Naive B cell (primary cell): ENCODE measurements at places on chromosomes 6 and 20.

DNA sequence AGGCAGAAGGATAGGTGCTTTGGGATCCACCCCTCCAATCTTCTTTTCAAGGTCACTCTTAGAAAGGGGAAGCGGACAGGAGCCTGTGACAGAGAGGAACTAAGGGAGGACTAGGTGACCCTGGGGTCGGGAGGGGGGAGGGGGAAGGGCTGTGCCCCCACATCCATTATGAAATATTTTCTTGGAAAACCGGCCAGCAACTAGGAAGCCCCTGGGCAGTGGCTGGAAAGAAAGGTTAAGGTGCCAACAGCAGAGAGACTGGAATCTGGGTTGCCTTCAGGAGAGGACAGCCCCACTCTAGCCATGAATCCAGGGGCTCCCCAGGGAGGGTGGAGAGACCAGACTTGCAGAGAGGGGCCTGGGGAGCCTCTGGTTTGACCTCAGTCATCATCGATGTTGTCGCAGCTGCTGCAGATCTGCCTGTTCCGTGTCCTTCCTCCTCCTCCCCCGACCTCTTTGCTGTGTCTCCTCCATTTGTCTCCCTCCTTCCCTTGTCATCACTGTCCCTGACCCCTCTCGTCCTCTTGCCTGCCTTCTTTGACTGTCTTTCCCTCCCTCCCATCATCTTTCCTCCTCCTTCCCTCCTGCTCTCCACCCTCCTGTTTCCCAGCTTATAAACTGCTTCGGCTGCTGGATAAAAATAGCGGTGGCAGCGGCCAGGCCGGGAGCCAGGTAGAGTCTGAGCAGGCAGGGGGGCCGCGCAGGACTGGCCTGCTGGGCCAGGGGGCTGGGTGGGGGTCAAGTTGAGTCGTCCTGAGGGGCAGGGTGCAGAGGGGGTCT lies 3.2 kb downstream of the SLC29A1 start:
- DNase-seq, result no peak

DNA sequence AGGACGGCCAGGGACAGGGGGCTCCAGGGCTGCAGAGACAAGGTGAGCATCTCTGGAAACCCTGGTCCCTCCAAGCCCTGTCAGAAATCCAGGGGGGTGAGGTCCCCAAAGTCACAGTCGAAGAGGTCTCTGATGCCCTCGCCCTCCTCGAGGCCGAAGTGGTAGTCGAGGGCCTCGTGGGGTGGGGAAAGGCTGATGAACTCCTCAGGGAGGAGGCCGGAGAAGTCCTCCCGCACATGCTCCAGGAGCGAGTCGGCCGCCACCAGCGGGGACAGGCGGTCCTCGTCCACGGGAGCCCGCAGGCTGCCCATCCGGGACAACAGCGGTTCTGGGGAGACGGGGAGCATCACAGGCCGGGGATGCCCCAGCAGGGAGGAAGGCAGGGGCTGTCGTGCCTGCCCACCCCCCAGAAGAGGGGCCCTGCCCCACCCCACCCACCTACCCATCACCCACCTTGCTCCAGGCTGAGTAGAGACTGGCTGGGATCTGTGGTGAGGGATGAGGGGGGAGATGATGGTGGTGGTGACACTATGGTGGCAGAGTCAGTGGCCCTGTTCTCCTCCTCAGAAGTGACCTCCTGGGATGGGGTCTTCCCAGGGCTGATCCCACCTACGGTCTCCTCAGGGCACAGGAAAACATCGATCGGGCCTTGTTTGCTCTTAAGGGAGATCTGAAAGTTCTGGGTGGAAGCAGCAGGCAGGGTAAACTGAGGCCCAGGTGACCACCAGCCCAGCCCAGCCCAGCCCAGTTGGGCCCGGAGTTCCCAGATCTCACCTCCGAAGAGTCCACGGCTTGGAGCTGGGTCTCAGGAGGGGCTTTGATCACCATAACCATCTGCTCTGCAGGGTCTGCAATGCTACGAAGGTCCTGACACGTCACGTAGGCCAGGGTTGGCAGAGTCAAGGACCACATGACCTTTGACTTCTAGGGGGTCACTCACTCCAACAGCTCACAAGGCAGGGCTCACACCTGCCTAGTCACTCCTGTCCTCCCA lies 2.7 kb upstream of the NECAB3 start:
- DNase-seq, result no peak

GRCh38 chr20:40443753-40444152 lies 245.3 kb downstream of the MAFB start:
- no peak for DNase-seq

DNA sequence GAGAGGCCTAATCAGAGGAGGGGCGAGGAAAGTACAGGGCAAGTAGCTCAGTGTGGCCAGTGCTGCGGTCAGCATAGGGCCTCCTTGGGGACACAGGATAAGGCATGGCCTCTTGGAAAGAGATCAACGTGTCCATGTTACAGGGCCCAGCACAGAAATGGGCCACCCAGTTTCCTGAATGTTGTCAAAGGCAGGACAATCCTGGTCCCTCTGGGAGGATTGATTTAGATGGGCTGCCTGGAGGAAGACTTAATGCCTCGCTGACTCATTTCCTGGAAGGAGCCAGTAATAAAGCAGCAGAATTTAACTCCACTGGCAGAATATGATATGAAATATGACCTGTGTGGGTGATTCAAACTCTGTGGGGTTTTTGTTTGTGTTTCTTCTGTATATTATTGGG lies 16.6 kb downstream of the DDO start:
- no peak for DNase-seq

DNA sequence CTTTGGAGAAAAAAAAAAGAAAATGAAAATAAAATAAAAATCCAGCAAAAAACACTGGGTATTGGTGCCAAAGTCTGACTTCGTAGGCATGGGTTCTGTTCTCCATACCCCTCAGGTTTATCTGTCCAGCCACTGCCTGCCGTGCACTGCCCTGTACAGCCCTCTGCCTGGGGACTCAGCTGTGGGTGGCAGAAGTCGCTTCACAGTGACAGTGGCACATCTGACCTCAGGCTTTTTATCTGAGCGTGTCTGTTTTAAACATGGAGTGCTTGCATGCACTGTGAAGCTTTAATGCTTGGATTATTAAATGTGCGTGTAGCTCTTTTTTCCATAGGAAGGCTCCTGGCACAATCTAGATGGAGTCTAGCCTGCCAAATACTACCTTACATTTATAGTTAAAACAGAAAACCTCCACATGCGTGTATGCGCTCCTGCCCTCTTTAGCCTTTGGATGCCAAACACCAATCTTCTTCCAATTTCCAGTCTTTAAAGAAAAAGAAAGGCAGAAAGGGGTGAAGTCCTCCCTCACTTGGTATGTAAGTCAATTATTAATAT lies 375.5 kb downstream of the UTRN start:
- no peak for DNase-seq
